Mesenteric fat pad (tissue), 1 donor: ENCODE measurements at places on chromosomes 5 and 9.

- no peak for DNase-seq
Measured at GRCh38 chr9:5559659-5560058, 49.3 kb downstream of the PDCD1LG2 start.

DNA sequence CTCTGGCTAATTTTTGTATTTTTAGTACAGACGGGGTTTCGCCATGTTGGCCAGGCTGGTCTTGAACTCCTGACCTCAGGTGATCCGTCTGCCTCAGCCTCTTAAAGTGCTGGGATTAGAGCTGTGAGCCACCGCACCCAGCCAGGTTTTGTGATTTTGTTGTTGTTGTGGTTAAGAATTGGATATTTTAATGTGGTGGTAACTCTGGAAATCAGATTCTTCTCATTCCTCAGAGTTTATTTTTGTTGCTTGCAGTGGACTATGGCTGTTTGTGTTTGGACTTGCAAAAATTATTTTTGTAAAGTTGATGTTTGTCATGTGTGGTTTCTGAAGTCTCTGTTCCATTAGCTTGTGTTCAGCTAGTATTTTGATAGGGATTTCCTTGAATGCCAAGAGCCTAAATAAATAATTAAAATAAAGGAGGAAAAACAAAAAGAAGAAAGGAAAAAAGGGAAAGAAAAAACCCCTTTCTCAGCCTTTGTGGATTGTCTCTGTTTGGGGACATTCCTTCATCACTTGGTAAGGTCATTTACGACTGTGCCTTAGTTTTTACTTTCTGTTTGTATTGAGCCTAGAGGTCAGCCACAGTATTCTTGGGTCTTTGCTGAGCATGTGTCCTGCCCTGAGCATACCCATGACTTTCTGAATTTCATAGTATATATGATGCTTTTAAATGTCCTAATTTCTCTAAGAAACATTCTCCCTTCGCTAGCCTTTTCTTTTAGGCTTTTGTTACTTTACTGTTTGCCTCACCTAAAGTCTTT, 37.3 kb downstream of the PBX3 start:
- no peak for DNase-seq

DNA sequence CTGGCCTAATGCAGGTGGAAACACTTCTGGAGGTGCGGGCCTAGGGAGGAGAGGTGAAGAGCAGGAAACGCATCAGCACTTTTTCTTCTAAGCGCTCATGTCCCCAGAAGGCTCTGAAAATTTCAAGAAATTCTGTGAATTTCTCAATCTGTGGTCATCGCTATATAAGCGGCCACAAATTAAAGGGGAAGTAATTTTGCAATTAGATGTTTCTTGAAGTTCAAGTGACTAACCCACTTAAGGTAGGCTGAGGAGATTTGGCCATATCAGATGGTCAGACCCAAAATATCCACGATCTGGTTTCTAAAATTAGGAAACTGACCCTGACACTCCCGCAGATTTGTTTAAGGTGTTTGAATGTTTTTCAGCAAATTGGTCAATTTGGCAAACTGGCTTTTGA, 16.6 kb upstream of the HMGCR start:
- no peak for DNase-seq

DNA sequence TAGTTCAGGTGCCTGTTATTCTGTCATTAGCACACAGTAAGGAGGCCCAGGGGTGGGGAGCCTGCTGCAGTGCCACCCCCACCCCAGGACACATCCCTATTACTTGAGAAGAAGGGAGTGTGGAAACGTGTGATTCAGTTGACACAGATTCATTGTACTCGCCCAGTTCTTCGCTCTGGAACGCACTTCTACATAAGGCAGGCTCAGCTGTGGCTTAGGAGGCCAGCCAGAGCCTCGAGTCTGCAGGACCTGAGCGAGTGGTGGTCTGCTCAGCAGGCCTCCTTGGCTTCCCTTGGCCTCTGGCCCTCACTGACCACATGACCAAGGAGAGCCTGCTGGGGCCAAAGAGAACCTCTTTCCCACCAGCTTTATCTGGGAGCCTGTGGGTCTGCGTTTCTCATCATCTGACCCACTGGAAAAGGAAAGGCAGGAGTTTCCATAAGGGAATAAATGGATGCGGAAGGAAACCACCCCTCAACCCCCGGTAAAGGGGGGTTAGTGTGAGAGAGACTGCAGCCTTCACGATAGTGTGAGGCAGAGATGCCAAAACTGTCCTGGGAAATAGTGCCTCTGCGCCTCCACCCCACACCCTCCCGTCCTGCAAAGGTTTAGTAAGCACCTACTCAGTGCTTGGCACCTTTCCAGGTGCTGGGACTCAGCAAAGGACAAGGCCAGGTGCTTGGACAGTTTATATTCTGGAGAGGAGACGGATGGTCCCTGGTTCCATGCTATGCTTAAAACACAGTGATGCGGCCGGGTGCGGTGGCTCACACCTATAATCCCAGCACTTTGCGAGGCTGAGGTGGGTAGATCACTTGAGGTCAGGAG, 73.7 kb downstream of the PPARGC1B start:
- no peak for DNase-seq

GRCh38 chr5:26427281-26427680, 611.1 kb downstream of the CDH9 start:
- DNase-seq = no peak
